ENCODE measurements at places on chromosomes 6 and 20. TPM values are rescaled to one million over a fixed set of nuclear protein-coding genes. Genes with fewer than 3 reads are reported as not detected.

DNA sequence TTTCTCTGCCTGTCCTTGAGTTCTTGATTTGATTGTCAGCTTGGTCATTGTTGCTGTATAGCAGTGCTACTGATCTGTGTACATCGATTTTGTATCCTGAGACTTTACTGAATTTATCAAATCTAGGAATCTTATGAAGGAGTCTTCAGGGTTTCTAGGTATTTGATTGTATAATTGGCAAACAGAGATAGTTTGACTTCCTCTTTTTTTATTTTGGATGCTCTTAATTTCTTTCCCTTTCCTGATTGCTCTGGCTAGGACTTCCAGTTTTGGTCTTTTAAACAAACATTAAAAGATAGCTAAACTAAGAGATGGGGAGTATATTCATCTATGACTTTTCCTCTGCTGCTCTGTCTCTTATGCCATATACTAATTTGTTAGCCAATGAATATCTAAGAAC, 62.4 kb downstream of the NCOA7 start:
- DNase-seq, result no peak

DNA sequence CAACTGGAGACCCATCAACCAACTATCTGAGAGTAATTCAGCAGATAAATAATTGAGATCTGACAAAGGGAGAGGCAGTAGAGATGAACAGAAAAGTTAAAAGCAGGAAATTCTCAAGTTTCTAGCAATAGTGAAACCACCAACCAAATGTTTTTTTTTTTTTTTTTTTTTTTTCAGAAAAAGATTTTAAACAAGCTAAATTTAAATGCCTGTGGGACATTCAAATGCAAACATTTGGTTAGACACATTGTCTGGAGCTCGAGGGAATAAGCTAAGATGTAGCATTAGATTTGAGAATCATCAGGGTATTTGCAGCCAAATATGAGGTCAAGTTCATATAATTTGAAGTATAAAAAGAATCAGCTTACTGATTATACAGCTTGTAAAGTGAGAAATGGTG, 16.4 kb downstream of the RANBP9 start:
- no peak for DNase-seq

DNA sequence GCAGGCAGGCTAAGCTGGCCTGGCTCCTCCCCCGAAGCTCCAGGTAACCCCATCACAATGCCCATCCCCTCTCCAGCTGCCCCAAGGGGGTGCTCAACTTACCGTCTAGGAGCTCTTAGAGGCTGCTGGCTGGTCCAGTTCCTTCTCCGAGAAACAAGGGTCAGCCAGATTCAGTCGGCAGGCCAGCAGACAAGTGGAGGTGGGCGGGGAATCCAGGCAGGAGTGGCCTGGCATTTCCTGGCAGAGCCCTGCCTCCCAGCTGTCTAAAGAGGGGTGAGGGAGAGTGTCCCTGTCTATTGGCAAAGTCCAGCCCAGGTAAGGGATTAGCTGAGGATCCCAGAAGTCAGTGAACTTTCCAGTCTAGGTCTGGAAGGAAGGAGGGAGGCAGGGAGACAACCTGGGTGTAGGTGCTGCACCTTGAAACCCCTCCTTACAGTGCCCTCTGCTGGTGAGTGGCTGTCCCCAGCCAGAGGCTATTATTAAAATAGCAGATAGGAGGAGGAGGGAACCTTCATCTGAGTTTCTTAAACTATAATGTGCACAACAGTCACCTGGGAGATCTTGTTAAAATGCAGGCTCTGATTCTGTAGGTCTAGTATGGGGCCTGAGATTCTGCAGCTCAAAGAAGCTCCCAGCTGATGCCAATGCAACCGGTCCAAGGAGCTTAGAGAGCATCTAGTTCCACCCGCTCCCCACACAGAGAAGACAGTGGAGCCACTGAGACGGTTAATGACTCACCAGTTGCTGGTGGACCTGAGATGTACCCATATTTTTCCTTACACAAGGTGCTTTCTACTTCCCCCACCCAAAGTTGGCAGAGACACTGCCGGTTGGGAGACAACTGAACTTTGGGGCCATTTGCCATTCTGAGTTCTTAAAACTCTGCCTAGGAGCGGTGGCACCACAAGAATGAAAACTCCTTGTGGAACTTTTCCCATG, at the start of gene UNC5CL:
UNC5CL (minus strand) TSS at position 162 of the 939 bp plus-strand sequence. CDS start 4,147 bp downstream, outside the sequence.
- DNase-seq, result peak; percentile 33

DNA sequence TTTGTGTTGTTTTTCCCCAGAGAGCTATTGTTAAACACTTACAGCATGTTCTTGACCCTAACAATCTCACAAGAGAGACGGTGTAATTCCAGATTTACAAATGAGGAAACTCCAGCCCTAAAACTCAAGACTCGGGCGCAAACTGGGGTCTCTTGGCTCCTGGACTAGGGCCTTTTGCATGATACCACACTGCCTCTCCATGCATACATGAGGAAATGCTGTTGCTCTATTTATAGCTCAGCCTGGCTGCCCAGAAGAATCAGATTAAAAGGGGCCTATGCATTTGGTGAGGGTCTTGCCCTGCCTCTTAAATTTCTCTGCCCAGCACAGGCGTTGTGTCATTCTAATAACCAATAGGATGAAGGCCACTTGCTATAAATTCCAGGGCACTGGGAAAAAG, 30.5 kb upstream of the SNRPB2 start:
- no peak for DNase-seq

- peak; percentile 78 for DNase-seq
These were observed 35.7 kb upstream of the HLA-E start for GRCh38 chr6:30453508-30454116.

DNA sequence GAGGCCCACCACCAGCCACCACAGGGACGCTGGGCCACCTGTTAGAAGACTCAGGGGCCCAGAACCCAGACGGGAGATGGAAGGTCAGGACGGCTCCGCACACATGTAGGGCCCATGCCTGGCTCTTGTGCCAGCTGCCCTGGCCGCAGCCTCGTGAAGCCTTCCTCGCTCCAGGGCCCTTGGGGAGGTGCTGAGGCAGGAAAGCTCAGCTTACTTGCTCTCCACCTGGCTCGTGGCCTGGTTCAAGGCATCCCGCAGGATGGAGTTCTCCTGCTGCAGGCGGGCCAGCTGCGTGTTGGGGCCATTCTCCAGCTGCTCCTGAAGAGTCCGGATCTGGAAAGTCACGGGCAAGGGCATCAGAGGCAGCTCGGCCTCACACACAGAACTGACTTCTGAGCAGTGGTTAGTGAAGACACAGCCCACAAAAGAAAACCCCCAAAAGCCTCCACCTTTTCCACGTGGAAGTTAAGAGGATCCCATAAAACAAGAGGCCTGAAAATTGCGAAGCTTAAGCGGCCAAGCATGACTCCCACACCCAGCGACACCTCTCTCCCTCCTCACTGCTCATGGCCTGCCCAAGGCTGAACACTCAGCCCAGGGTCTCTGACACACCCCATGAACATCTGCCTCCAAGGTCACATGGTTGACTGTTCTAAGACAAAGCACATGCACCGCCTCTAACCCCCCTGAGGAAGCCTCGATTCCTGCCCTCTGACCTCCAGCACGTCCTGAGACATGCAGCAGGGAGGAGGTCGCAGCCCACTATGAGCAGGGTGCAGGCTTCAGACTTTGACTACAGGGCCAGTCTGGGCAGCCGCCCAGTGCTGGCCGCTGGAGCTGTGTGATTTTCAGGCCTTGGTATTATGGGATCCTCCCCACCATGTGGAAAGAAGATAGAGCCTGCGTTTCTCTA, 46.5 kb downstream of the RRBP1 start:
- no peak for DNase-seq

GRCh38 chr6:160104821-160105517, 16.6 kb upstream of the SLC22A1 start:
- DNase-seq, result no peak

Gene ZC2HC1B
- not detected for total RNA-seq

Gene CDH22
- not detected for total RNA-seq

DNA sequence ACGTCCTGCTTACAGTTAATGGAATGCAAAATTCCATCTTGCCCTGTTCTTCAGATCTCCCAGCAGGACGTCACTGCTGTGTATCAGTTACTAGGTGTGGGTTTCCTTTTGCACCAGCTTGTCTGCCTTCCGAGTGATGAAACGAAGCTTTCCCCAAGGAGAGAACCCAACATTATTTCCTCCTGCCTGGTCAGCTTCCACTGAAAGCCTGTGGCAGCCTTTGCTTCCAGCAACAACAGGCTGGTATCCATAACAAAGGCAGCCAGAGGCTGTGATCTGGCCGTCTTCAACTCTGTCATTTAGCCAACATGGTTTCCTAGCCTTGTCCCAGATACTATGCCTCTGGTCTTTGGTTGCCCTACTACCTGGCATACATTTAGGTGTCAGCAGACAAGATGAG, 78.9 kb upstream of the HEY2 start:
- no peak for DNase-seq

Gene CYP39A1
- not detected for total RNA-seq

DNA sequence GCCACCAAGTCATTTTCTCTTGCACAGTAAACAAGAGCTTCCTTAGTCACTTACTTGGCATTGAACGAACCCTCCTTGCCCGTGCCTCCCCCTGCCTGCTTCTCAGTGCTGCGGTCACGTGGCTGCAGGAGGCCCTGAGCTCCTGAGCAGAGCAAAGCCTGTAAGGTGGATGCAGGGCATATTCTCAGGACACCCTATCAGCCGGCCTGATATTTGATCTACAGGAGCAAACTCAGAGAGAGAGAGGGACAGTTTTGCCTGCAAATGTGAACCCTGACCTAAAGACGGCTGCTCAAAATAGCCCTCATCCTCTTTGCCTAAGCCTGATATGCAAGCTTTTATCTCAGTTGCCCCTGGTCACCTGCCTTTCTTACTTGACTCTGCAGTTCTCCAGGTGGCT, 93.0 kb upstream of the POPDC3 start:
- no peak for DNase-seq

DNA sequence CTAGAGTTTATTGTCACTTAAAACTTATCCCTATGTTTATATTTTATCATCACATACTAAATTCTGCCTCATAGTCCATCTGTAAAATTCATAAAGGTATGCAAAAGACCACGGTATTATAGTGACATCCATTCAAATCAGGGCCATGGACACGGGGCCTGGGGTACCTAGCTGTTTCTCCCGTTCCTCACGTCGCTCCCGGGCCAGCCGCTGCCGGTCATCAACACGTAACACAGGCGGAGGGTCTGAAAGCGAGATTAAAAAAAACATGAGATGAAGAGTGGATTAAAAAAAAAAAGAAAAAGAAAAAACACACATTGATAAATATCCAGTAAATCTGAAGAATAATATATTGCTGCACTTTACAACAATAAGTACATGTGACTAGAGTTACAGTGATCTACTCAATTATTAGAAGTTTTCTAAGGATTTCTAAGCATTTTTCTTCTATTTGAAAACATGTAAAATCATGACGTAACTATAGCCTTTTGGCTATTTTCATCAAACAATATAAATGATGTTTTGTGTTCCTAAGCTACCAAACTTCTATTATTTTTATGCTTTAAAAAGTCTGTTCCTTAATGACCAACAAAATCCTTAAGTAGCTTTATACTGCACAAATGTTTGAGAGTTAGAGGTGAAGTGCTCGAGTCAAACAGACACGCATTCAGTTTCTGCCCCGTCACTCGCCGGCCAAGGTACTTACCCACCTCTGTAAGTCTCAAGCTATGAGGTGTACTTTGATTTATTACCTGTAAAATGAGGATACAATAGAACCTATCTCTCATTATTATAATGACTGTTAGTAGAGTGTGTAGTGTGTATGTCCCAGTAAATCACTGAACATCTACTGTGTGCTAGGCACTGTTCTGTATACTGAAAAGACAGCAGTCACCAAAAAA, 122.1 kb upstream of the BCLAF1 start:
- DNase-seq, result no peak

Gene CRISP3
- not detected for total RNA-seq

DNA sequence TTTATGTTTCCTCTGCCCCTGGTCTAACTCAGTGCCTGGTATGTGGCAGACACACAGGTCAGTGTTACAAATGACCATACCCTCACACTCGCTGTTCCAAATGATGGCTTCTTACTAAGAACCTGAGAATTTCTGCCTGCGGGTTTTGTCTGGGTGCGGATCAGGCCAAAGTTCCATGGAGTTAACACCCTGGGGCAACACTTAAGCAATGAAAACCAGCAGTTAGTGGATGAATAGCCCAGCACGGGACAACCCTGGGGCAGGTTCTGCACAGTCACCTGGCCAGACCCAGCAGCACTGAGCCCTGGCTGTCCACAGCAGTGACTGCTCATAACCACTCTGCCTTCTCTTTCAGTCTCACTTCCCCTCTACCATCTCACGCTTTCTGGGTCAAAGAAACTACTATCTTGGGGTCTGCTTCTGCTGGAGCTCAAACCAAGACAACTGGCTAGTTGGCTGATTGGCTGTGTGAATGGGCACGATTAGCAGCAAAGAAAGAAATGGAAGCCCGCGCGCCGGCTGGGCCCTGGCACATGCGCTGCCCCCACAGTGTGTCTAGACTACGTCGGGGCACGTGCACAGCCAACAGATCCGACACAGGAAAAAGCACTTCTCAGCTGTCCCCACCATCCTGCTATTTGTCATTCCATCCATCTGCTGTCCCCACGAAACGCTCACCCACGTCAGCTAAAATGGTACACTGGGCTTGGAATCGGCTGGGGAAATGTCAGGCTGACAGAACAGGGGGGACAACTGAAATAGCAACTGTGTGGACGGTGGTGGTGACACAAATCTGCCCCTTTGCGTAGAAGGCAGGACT, 36.6 kb downstream of the MGME1 start:
- no peak for DNase-seq

Gene VWA7
- 3.2 TPM for total RNA-seq

Gene UNC5CL
- 0.62 TPM for total RNA-seq

DNA sequence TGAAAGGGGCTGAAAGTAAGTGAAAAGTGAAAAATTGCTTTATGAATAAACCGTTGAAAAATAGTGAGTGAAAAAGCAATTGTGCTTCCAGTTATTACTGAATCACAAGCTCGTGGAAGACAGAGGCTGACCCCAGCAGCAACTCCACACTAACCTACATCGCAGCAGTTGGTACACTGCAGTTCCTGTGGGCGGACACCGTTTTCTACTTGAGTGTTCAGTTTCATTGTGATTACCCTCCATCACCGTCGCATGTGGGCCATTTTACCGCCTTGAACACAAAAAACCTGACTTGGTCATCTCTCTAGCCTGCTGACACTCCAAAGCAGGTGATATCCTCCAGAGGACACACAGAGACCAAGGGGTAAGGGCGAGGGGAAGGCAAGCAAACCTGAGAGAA, 28.4 kb downstream of the PRDM1 start:
- DNase-seq, result no peak

GRCh38 chr6:13338038-13338437, 9.7 kb upstream of the TBC1D7 start:
- DNase-seq, result no peak

Gene ERVFRD-1
- not detected for total RNA-seq
